ENCODE measurements at places on chromosomes 2 and 18.
A peak's percentile ranks its signal among the peaks of the same experiment; 100 is the strongest.

- no peak for DNase-seq
These were observed 13.0 kb downstream of the CXCR4 start for GRCh38 chr2:136104977-136105376.

GRCh38 chr2:207765547-207765946, 4.2 kb downstream of the FZD5 start:
- DNase-seq: no peak

GRCh38 chr18:28108254-28108653, 68.7 kb downstream of the CDH2 start:
- DNase-seq: no peak

GRCh38 chr18:75154997-75155396, 53.9 kb downstream of the PTGR3 start:
- DNase-seq: no peak

GRCh38 chr2:128438586-128438985, 119.9 kb upstream of the HS6ST1 start:
- no peak for DNase-seq

DNA sequence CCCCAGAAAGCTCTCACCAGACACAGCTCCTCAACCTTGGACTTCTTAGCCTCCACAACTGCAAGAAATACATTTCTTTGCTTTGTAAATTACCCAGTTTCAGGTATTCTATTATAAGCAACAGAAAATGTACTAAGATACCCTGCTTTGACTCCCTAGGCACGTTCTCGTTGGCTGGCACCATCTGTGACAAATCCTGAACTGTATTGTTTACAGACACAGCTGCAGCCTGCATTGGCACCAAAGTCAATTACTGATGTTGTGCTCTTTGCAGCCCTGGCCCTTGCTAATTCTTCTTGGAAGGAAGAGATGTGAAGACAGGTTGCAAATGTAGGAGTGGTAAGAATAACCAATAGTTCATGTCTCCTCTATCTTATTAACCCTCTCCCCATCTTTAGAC, 72.7 kb upstream of the FAM136A start:
- DNase-seq: no peak

GRCh38 chr18:64929036-64929435, 780.1 kb upstream of the LINC00305 start:
- DNase-seq: no peak

GRCh38 chr2:234245945-234246344, 195.4 kb downstream of the SPP2 start:
- no peak for DNase-seq

DNA sequence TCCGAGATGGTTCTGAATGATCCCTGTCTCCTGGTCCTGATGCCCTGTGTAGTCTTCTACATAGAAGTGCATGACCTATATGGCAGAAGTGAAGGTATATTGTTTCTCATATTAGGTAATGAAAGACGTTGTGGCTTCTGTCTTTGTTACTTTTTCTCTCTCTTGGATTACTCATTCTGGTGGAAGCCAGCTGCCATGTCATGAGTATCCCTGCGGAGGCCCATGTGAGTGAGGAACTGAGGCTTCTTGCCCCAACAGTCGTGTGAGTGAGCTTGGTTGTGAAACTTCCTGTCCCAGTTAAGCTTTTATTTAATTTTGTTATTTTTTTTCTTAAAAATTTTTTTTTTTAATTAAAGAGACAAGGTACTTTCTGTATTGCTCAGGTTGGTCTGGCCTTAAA, 134.7 kb downstream of the UBR3 start:
- no peak for DNase-seq

GRCh38 chr18:75500545-75500944, 73.0 kb upstream of the SMIM21 start:
- no peak for DNase-seq

DNA sequence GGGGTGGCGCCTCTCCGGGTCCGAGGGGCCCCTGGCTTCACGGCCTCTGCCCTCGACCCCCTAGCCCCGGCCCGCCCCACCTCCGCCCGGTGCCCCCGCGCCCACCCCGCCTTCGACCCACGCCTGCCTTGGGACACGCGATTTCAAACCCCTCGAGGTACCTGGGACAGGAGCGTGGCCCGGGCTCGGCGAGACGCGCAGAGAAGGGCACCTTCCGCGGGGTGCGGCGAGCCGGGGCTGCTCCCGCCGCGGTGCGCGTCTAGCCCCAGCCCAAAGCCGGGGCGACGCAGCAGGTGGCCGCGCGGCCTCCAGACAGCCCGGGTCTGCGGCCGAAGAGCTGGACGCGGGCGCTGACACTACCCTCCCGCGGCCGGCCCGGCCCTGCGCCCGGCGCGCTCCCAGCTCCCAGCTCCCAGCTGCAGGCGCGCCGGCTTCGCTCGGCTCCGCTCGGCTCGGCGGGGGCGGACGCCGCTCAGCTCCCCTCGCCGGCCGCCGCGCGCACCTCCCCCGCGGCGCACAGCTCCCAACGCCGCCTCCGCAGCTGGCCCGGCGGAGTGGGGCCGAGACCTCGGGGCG, at the start of gene CRACDL:
TSS of gene CRACDL (minus strand) at position 449 of the 576 bp plus-strand sequence. CDS start 89,425 bp downstream, outside the sequence.
- no peak for DNase-seq

GRCh38 chr18:76530846-76531245, 35.8 kb upstream of the ZNF516 start:
- no peak for DNase-seq

DNA sequence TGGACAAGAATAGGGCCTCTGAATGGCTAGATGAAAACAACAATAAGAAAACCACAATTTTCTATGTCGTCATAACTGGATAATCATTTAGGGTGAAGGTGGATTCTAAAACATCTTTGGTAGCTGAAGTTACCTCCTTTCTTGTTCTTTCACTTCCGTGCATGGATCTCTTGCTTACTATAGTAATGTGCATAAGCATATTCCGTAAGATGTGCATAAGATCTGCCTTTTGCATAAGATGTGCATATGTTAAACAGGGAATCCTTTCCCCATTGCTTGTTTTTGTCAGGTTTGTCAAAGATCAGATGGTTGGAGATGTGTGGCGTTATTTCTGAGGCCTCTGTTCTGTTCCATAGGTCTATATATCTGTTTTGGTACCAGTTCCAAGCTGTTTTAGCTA, 353.6 kb downstream of the MTX2 start:
- no peak for DNase-seq

- no peak for DNase-seq
These were observed 240.9 kb downstream of the WDPCP start for GRCh38 chr2:63347361-63347760.

GRCh38 chr2:101731221-101732054, 33.9 kb downstream of the MAP4K4 start:
- DNase-seq: no peak

- DNase-seq: no peak
These were observed 77.0 kb downstream of the COX7A2L start for GRCh38 chr2:42284019-42284418.

DNA sequence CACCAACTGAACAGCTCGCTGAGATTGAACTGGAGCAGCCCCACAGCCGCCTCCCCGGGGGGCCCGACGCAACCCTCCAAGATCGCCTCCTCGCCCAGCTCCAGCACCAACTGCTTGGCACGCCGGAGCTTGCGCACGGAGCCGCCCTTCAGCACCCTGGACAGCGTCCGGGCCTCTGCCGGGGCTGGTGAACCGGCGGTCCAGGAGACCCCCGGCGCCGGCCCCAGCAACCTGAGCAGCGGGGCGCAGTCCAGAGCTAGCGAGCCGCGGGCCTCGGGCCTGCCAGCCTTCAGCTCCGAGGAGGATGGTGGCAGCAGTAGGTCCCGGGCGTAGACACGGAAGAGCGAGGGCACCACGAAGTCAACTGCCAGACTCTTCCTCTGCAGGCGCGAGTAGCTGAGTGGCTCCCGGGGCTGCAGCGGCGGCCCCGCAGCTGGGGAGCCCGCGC, 1.2 kb downstream of the ALK start:
- no peak for DNase-seq

DNA sequence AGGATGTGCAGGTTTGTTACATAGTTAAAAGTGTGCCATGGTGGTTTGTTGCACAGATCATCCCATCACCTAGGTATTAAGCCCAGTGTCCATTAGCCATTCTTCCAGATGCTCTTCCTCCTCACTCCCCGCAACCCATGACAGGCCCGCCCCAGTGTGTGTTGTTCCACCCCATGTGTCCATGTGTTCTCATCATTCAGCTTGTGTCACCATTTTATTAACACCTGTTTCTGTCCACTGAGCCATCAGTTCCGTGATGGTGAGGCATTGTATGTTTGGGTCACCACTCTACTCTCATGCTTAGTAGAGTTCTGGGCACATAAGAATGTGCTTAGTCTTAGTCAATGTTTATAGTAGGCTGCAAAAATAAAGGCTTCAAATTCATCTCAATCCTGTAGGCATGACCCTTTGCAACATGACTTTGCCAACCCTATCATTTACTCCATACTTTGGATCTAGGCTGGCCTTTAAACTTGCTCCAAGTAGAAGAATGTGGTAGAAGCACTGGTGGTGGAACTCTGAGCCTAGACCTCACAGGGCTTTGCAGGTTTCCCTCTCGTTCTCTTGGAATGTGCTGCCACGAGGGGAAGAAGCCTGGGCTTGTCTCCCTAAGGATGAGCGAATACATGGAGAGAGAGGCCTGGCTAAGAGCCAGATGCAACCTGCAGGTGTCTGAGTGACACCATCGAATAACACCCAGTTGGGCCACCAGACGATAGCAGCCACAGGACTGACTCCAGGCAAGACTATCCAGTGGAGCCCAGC, 161.5 kb downstream of the NAPG start:
- no peak for DNase-seq

DNA sequence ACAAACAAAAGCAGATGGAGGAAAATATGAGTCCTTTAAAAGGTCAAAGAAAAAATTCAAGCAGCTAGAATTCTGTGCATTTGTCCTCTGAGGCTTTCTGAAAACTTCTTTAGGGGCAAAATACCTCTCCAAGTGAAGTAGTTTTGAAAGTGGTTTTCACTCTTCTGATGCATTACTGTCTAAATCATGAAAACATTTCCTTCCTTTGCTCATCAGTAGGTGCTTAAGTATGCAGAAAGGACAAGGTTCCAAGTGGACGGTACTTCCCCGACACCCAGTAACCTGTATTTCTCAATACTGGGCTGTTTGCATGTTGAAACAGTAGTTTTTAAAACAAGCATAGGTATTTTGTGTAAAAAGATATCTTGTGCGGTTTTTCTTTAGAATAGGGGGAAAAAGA, 189.1 kb upstream of the ERBB4 start:
- no peak for DNase-seq

- peak; percentile 65 for DNase-seq
These were observed 45.6 kb upstream of the ODC1 start for GRCh38 chr2:10493634-10494281.

DNA sequence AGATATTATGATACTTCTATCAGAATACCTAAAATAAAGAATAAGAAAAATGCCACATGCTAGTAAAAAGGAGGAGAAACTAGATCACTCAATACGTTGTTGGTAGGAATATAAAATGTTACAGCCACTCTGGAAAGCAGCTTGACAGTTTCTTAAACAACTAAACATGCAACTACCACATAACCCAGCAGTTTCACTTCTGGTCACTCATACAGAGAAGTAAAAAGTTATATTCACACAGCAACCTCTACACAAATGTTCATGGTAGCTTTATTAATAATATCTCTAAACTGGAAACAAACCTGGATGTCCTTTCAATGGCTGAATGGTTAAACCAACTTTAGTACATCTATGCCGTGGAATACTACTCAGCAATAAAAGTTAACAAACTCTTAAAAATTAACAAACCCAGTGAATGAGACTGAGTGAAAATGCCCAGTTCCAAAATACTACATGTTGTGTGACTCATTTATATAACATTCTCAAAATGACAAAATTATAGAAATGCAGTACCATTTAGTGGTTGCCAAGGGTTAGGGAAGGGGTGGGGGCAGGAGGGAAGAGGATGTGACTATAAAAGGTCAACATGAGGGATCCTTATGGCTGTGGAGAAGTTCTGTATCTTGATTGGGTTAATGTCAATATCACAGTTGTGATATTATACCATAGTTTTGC, 124.1 kb downstream of the MMADHC start:
- no peak for DNase-seq

DNA sequence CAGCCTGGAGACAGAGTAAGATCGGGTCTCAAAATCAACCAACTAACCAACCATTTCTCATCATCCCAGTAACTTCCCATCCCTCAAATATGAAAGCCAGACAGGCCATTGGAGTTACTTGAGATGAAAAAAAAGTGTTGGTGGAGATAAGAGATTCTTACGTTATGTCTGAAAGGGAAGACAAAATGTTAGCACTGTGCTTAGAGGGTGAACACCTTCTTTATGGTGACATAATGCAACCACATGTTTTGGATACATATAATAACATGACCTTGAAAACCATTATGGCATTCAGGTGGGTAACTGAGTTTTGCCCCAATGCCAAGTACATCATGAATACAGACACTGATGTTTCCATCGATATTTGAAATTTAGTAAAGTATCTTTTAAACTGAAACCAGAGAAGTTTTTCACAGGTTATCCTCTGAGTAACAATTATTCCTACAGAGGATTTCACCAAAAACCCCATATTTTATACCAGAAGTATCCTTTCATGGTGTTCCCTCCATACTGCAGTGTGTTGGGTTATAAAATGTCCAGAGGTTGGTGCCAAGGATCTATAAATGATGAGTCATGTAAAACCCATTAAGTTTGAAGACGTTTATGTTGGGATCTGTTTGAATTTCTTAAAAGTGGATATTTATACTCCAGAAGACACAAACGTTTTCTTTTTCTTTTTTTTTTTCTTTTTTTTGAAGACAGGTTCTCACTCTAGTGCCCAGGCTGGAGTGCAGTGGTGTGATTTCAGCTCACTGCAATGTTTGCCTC, 45.5 kb downstream of the AAK1 start:
- no peak for DNase-seq

DNA sequence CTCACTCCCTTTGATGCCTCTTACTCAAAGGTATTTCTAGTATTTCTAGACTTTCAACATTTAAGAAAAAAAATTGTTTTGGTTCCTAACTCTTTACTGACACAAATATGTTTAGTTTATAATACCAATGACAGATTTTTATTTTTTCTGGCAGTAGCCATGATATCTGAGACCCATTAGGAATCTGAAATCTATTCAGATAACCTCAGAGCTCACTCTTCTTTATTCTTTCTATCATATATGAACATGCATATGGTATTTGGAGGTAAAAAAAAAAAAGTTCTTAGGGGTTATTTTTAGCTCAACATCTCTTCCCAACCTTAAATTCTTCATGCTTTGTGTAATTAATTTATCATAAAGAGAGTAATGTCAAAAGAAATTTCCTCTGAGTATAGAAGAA, 465.5 kb downstream of the CDH2 start:
- DNase-seq: no peak

- no peak for DNase-seq
These were observed 336.5 kb upstream of the SLC39A10 start for GRCh38 chr2:195320413-195320973.

- DNase-seq: no peak
These were observed 259.2 kb downstream of the IKZF2 start for GRCh38 chr2:212892193-212892592.

DNA sequence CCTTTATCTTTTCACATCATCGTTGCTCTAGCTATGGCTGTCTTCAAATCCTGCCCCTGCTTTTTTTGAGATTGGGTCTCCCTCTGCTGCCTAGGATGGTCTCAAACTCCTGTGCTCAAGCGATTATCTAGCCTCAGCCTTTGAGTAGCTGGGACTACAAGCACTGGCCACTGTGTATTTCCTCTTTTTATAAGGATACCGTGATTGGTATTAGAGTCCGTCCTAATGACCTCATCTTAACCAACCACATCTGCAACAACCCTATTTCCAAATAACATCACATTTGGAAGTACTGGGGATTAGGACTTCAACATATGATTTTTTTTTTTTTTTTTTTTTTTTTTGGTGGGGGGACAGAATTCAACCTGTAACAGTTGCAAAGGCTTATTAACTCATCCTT, 9.1 kb downstream of the RESP18 start:
- no peak for DNase-seq

Measured in activated CD4-positive, CD25-positive, alpha-beta regulatory T cell (primary cell).